Hematopoietic multipotent progenitor cell treated with erythropoietin and hydrocortisone succinate and interleukin-3 and kit ligand, for 15 days (in vitro differentiated cells): ENCODE measurements at places on chromosomes 5 and 9.

DNA sequence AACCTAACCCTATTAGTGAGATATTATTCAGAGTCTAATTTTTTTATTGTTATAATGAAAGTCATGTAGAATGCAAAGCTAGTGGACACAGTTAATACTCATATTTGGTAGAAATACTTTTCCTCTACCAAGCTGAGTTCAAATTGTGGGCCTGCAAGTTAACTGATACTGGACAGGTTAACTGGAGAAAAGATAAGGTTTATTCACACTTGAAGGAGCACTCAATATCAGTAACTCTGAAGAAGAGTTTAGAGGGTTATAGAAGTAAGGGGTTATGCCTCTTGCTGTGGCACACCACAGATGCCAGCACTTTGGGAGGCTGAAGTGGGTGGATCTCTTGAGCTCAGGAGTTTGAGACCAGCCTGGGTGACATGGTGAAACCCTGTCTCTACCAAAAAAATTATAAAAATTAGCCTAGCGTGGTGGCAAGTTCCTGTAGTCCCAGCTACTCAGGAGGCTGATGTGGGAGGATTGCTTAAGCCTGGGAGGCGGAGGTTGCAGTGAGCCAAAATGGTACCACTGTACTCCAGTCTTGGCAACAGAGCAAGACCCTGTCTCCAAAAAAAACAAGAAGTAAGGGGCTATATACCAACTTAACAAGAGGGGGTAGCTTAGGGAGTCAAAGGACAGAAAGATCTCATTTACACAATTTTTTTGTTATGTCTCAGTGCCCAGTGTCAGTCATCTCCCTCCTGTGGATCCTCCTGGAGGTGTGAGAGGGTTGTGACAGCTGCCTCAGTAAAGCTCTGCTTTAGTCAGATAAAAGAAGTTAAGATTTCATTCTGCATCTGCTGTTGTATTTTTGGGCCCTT lies 121.2 kb upstream of the GRHPR start:
- DNase-seq: no peak

DNA sequence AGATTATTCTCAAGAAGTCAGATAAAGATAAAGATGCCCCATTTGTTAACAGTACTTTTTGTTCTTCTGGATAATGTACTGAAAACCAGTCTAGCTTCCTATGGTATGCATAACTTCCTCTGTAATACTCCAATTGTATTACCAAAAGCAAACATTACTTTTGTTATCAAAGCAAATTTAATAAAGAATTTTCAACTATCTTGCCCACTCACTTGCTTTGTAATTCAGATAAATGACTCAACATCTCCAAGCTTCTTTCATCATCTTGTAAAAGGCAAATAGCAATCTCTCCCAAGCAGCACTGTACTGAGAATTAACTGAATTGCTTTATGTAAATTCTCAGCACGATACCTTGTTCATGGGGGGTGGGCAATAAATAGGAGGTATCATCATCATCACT lies 98.3 kb downstream of the NFIB start:
- no peak for DNase-seq

- no peak for DNase-seq
These were observed 92.1 kb upstream of the FBN2 start for GRCh38 chr5:128630121-128630520.

- no peak for DNase-seq
These were observed 25.7 kb downstream of the FAM174A start for GRCh38 chr5:100560860-100561259.

DNA sequence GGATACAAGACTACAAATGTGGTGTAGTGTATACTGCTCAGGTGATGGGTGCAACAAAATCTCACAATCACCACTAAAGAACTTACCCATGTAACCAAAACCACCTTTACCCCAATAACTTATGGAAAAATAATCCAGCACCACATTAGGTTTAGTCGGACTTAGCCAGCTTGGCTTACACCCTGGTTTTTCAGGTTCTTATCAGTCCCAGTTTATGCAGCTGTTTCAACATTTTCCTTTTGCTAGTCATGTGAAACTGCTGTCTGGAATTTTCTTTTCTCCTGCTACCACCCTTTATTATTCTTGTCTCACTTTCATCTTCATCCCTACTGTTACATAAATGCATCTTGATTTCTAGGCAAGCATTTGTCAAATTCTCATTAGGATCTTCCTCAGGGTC lies 51.5 kb downstream of the STK32A start:
- DNase-seq: no peak

DNA sequence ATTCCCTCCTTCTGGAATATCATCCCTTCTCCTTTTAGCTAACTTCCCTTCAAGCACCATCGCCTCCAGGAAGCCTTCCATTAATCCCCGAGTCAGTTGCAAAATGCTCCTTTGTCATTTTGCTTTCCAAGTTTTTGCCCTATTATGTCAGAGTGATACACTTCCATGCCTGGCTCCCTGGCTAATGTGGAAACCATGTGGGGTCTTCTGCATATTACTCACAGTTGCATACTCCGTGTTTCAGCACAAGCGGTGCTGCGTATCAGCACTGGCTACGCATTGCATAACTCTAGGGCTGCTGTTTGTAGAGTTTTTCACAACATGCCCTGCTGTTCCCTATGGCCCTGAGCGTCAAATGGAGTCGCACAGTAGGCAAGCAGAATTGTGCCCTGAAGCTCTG lies 1.9 kb downstream of the TEX53 start:
- DNase-seq: no peak

DNA sequence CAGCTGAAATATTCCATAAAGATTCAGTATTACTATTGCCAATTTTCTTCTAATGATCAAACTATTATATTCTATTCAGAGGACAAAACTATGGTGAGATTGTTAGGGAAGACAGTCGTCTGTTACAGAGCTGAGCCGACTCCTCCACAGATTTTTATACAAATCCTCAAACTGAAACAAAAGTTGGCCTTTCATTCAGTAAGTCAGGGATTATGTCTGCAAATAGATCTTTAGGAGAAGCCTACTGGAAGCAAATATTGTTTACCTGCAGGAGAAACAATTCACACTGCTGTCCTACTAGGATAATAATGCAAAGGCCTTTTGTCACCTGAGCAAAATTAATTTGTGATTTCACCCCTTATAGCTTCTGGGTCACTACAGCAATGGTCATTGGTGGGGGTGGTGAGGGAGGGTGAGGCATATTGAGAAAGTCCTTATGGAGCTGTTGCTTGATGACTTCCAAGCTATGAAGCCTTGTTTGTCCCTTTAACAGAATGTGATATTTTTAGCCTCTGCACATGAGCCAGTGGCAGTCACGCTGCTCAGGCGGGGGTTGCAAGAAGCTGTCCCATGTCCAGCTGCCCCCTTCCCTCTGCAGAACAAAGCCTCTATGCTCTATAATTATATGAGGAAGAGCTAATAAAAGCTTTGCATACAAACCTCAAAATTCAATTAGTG lies 200.5 kb upstream of the KLF9 start:
- DNase-seq: no peak

- DNase-seq: no peak
These were observed 161.5 kb downstream of the DEPDC1B start for GRCh38 chr5:60538426-60538825.

DNA sequence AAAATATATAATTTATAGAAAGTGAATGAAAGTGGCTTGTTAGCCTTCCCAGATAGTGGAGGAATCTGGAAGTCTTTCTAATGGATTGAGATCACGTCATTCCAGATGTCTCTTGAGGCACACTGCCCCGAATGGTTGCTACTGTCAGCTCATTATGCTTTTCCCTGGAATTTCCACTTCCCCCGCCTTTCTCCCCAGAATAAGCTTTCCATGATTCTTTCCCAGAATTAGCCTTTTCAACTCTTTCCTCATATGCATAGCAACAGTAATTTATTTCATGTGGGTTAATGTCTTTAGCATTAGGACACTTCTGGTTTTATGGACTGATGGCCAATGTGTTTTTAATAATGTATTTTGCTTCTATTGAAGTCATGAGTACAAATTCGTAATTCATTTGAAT lies 81.5 kb downstream of the PALM2AKAP2 start:
- DNase-seq: no peak
